ENCODE measurements at places on chromosomes 2 and 18. TPM values are rescaled to one million over a fixed set of nuclear protein-coding genes. Genes with fewer than 3 reads are reported as not detected.

DNA sequence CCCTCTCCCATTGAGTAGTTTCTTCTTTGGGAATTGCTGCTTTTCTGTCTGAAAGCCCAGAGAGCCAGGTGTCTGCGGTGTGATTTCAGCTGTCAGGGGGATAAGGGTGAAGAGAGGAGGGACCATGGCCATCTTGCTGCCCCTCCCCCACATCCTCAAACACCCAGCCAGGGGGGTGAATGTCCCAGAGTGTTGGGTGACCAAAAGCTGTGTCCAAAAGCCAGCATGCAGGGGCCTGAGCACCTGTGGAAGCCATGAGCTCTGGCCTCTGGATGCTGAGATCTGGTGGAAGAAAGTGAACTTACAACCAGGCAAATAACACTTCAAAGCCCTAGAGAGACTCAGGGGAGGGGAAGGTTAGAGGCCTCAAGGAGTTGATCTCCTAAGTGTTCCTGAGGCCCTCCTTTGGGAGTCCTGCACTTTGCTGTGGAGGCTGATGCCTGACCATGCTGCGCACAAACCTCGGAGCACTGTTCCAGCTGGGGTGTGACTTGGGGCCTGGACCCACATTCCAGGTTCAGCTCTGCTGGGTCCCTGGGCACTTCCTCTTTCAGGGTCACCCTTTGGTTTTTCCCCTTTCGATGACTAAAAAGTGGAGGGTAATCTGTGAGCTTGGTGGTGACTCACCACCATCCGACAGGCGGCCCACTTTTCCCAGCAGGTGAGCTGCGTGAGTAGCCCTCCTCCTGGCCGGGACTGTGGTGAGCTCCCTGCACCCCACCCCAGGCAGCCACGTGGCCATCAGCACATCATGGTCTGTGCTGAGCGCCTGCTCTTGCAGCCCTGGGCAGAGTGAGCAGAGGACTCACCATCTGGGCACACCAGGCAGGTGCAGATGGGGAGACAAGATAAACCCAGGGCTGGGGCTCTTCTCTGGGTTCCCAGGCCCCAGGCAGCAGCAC, 66.8 kb upstream of the FOSL2 start:
- DNase-seq, result no peak

DNA sequence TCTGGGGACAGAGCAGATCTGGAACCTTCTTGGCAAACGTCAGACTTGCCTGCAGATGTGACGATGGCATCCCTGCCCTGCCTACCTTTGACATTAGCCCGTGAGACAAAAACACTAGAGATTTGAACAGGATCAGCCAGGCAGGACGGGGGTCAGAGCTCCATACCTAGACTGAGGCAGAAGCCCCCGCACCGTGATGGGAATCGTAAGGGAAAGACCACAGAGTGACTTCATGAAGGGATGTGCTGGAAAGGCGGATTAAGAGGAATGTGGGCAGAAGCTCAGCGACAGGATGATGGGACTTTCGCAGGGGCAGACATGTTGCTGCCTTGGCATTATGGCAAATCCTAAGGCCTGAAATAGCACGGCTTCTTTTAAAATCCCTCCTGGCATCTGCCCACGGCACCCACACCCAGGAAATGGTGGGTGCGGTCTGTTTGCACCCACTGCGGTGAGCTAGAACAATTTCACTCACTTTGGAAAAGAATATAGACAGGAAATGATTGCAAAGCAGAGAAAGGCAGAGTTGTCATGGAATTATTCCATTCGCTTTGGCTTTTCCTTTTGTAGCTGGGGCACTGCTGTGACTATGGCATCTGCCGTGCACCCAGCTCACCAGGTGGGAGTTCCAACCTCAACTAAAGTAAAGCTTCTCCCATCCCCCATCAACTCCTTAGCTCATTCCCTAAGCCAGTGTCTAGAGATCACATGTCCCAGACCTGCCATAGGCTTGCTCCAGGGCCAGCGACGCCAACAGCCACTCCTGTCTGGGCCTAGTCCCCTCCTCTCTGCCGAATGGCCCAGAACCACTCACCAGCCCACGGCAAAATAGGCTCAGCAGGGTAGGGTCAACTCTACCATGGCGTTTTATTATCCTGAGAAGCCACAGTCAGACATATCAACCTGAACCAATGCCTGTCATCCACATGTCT, 112.7 kb upstream of the NPAS2 start:
- DNase-seq, result no peak

DNA sequence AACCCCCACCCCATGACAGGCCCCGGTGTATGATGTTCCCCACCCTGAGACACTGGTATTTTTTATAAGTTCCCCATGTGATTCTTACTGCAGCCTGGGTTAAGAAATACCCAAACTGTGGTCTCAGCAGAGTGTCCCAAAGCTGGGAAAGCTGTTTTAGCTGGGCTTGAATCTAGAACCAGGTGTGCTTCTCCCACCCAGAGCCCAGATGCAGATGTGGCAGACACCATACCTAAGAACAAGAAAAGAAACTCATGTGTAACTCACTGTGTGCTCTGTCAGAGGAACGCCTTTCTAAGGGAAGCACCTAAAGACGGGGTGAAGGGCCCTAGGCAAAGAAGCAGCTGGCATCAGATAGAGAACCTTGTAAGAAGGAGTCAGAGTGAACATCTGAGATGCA, 23.9 kb downstream of the DOK1 start:
- DNase-seq, result no peak

DNA sequence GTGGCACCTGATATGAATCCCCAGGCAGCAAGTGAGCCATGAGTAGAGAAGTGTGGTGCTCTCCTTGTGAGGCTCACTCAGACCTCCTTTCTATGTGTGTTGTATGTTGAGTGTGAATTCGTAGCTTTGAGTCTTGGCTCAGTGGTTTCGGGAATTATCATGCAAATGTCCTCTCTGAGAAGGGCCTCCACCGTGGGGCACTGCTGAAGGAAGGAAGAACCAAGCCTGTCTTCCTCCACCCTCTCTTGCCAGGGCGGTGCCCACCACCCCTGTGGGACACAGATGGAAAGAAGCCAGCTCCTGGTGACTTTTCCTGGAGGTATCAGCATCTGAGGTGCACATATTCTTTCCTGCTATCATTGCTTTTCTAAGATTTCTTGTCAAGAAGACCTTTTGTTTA, 156.1 kb downstream of the MYT1L start:
- no peak for DNase-seq

Gene GALNT3
- 1.1 TPM for polyA plus RNA-seq

DNA sequence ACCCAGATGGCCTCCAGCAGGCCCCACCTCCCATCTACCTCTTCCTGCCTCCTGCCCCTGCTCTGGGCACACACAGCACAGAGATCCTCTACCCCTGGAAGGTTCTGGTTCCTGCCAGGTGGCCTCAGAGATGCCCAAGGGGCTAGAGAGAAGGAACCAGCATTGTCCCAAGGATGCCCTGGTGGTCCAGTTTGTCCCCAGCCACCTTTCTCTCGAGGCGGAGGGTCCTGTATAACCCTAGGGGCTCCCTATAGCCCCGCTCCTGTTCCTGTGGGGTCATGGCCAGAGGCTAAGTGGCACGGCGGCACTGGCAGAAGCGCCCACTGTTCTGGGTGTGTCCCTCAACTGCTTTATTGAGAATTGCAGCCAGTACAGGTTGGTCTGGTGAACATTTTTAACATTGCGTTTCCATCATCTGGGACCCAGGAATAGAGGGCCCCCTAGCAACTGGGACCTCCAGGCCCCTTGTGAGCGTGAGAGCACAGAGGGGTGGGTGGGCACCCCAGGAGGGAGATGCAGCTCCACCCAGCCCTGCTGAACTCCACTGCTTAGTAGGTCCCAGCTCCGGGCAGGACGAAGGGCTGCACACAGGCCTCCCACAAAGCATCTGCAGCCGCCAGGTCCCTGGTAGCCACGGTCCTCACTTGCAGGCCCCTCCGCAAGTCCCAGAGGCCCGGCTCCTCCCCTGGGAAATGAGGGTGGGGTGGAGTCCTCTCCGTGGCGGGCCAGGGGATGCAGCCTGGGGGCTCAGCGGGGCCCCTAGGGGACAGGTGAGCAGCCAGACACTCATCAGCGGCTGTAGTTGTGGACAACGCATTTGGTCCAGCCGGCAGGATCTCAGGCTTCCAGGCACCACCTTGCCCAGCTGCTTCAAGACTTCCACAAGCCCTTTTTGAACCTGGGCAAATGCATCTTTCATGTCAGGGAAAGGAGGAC, 33.1 kb downstream of the GPC1 start:
- DNase-seq, result no peak

Gene GCA
- polyA plus RNA-seq, result 19.1 TPM

DNA sequence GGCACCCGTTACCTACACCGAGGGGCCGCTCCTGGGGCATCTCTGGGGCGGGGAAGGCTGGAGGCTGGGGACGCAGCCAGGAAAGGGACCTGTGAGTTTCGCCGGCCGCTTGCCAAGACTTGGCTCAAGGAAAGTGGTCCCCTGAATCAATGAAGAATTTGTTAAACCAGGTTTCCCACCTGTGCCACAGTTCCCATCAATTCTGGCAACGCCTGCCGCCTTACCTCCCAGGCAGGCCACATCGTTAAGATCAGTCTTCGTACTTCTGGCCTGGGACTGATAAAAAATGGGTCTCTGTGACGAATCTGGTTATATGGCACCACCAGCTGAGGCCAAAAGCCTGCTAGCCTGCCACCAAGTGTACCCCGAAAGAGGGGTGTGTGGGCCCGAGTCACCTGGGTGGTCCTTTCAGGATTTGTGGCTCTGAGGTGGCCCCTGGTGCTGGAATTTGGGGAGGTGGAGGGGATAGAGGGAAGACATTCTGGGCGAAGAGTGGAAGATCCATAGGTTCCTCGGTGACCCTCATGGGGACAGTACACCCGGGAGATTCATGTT, 789 bp upstream of the TGFA start:
- DNase-seq, result no peak

Gene CSRNP3
- not detected for polyA plus RNA-seq

GRCh38 chr2:182381225-182381624, 45.6 kb downstream of the PDE1A start:
- no peak for DNase-seq

GRCh38 chr2:207265869-207266268, 100.1 kb upstream of the KLF7 start:
- DNase-seq, result no peak

Gene CLHC1
- polyA plus RNA-seq, result 1.8 TPM

Gene COL6A3
- 1.8 TPM for polyA plus RNA-seq

Gene ALPI
- polyA plus RNA-seq, result not detected

DNA sequence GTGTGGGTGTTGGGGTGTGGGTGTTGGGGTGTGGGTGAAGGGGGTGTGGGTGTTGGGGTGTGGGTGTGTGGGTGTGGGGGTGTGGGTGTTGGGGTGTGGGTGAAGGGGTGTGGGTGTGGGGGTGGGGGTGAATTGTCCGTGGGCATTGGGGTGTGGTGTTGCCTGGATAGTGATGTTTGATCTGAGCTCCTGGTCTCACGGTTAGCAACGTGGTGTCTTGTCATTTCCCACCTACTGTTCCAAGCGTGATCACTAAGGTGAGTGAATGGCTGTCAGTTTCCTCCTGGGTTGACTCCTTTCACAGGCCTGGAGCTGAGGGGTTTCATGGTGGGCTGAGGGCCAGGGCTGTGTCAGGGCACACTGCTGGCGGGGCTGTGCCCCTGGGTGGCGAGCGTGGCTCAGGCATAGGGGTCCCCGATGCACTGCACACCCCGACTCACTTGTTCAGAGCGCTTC, 27.2 kb downstream of the RTP5 start:
- no peak for DNase-seq

Gene MTX2
- polyA plus RNA-seq, result 20.0 TPM

Gene IL1RL2
- polyA plus RNA-seq, result not detected

Gene SPC25
- not detected for polyA plus RNA-seq

- no peak for DNase-seq
Measured at GRCh38 chr2:122643725-122644329, 888.4 kb downstream of the TSN start.

- no peak for DNase-seq
Measured at GRCh38 chr2:143955401-143956065, 564.4 kb downstream of the ZEB2 start.

DNA sequence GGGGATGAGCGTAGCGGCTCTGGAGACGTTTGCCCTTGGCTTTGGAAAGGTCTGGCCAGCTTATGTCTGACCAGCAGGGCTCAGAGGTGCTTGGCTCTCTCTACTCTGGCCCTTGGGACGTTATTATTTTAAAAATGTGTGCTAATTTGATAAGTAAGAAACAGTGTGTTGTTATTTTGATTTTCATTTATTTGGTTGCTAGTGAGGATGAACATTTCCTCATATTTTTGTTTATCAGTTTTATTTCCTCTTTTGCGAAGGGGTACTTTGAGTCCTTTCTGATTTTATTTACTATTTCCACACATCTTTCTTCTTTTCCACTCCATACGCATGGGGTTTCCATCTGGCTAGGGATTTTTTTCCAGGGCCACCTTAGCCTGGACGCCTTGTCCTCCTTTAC, 11.4 kb downstream of the CXCR4 start:
- no peak for DNase-seq
